ENCODE measurements at places on chromosomes 6 and 20.
A peak's percentile ranks its signal among the peaks of the same experiment; 100 is the strongest.

DNA sequence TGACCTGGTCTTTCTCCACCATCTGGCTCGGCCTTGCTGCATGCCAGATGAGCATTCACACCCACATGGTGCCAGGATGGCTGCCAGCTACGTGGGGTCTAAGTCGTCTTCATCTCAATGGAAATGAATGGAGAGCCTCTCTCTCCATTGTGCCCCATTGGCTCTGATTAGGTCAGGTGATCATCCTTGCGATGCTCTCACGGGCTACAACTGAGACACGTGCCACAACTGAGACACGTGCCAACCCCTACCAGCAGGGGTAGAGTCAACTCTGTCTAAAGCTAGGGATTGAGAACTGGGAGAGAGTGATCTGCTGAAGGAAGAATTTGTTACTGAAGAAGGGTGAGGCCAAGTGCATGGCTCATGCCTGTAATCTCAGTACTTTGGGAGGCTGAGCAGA lies 67.3 kb upstream of the RALY start:
- no peak for DNase-seq

DNA sequence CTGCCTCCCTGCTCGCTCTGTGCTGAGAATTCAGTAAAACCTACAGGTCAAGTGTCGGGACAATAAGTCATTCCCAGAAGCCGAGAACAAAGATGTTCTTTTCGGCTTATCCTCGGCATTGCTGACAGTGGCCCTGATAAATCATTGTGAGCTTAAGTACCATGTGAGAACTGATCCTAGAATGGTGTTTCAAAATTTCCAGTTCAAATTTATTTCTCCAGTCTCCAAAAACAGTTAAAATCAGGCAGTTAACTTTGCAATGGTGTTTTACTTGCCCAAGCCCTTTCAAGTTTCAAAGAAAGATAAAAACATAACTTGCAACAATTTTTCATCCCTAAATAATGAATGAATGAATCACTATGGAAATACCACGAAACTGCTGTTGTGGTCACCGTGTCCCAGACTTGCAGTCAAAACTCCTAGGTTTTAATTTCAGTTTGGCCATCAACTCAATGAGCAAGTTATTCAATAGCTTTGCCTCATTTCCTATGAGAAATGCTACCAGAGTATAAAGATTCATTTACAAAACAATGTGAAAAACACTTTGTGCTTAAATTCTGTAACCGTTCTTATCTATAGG lies 4.3 kb downstream of the ATP5F1E start:
- DNase-seq: peak; percentile 55

DNA sequence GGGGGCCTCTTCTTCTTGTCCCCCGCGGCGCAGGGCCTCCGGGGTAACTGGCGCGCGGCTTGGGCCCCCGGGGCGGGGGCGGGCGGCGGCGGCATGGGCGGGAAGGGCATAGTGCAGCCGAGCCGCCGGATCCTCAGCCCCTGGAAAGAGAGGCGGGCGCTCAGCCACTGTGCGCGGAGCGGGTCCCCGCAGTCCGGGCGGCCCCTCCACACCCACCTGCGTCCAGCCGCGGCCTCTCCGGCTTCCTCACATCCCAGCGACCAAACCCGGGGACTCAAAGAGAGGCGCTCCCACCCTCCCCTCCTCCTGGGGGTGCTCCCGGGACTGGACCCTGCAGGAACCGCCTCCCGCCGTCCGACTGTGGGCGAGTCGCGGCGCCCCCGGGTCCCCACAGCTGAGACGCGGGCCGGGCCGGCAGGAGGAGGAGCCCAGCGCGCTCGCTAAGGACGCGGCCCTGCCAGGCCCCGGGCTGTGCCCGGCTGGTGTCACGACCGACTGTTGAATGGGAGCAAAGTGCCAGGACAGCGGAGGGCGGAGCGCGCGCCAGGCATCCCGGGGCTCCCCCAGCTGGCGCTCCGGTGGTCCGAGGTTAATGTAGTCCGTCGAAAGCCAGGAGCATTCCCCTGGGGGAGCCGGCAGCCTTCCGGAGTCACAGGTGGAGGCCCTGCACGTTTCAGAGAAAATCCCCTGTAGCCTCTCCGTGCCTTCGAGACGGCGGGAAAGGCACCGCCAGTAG lies at the start of gene PRR18:
Gene PRR18, minus strand, starts transcription at position 360 of the 736 bp plus-strand sequence. Its CDS starts 250 bp downstream, at position 110.
- peak; percentile 36 for DNase-seq

- no peak for DNase-seq
Observed at GRCh38 chr20:13441388-13441787, 197.3 kb downstream of the TASP1 start.

DNA sequence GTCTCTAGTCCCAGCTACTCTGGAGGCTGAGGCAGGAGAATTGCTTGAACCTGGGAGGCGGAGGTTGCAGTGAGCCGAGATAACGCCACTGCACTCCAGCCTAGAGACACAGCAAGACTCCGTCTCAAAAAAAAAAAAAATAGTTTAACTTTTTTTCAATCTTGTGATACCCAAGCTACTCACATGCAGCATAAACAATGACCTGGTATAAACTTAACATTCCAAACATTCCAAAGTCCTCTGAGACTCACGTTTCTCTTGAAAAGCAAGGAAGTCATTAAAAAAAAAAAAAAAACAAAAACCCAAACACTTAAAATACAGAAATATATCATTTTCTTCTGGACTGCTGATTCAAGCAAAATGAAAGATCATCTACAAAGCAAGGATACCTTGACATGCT lies 14.3 kb downstream of the CRNKL1 start:
- peak; percentile 24 for DNase-seq

- no peak for DNase-seq
Observed at GRCh38 chr6:132088150-132088549, 137.0 kb upstream of the CCN2 start.
